ENCODE measurements at places on chromosomes 1 and 21. TPM values are rescaled to one million over a fixed set of nuclear protein-coding genes. Genes with fewer than 3 reads are reported as not detected.

The CD53 gene
- total RNA-seq, result not detected

The OR6K3 gene
- not detected for total RNA-seq

The TAF13 gene
- total RNA-seq, result 44.6 TPM

The TNFRSF18 gene
- not detected for total RNA-seq

The LRRC71 gene
- total RNA-seq, result not detected

The C1orf87 gene
- not detected for total RNA-seq

The OR2M3 gene
- total RNA-seq, result not detected

The PLEKHN1 gene
- total RNA-seq, result 1.2 TPM

The CNTN2 gene
- not detected for total RNA-seq

The RNU1-2 gene
- under 0.01 TPM for total RNA-seq

The KIAA0319L gene
- 49.3 TPM for total RNA-seq

The PTPN7 gene
- not detected for total RNA-seq

The NUAK2 gene
- 1.2 TPM for total RNA-seq

The EVA1C gene
- total RNA-seq, result 7.2 TPM

The CHAF1B gene
- 7.4 TPM for total RNA-seq

The SNAPIN gene
- total RNA-seq, result 50.6 TPM

The GOLT1A gene
- not detected for total RNA-seq

The KRTAP19-2 gene
- not detected for total RNA-seq

The B3GALT2 gene
- not detected for total RNA-seq

The LRRC3 gene
- total RNA-seq, result 1.2 TPM

The MX2 gene
- 1.8 TPM for total RNA-seq

The CA14 gene
- not detected for total RNA-seq

The SLC9C2 gene
- not detected for total RNA-seq

The NBPF9 gene
- 24.8 TPM for total RNA-seq

The SPATA21 gene
- total RNA-seq, result not detected

All from subcutaneous preadipocyte (primary cell).